ENCODE measurements at places on chromosomes 5 and 9. TPM values are rescaled to one million over a fixed set of nuclear protein-coding genes. Genes with fewer than 3 reads are reported as not detected.

The KCNV2 gene
- total RNA-seq, result not detected

The FBXL17 gene
- total RNA-seq, result 39.9 TPM

The PCDHA11 gene
- 27.7 TPM for total RNA-seq

The FBXL7 gene
- total RNA-seq, result 7.8 TPM

The MEIKIN gene
- not detected for total RNA-seq

The TGFBI gene
- total RNA-seq, result 23.3 TPM

The TNC gene
- total RNA-seq, result 133 TPM

The MAMDC2 gene
- 9.6 TPM for total RNA-seq

The OR1Q1 gene
- total RNA-seq, result not detected

The SLC4A9 gene
- total RNA-seq, result 0.45 TPM

The IPPK gene
- total RNA-seq, result 11.3 TPM

The PRRT1B gene
- total RNA-seq, result not detected

The MAMDC4 gene
- 6.0 TPM for total RNA-seq

The CAMK4 gene
- total RNA-seq, result 75.1 TPM

The ROPN1L gene
- total RNA-seq, result 3.2 TPM

The SLC6A7 gene
- 5.9 TPM for total RNA-seq

The MYO10 gene
- 21.7 TPM for total RNA-seq

The PDE6A gene
- total RNA-seq, result not detected

The PCDHB13 gene
- total RNA-seq, result 16.3 TPM

The INSL4 gene
- not detected for total RNA-seq

The ARHGEF37 gene
- total RNA-seq, result 4.6 TPM

The KIAA1958 gene
- 31.9 TPM for total RNA-seq

The NEUROG1 gene
- 2.6 TPM for total RNA-seq

The SPINK1 gene
- not detected for total RNA-seq

The BRD8 gene
- total RNA-seq, result 66.6 TPM

The GABRA6 gene
- 4.4 TPM for total RNA-seq

The TOPORS gene
- total RNA-seq, result 28.0 TPM
